ENCODE measurements at places on chromosomes 13 and 19. TPM values are rescaled to one million over a fixed set of nuclear protein-coding genes. Genes with fewer than 3 reads are reported as not detected.

DNA sequence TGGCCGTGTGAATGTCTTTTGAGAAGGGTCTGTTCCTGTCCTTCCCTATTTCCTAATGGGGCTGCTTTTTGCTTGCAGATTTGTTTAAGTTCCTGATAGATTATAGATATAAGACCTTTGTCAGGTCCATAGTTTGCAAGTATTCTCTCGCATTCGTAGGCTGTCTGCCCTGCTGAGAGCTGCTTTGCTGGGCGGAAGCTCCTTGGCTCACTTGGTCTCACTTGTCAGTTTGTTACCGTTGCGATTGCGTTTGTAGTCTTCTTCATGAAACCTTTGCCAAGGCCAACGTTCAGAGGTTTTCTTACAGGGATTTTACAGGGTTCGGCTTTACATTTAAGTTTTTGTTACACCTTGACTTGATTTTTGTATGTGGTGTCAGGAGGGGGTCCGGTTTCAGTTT, 44.0 kb upstream of the TFDP1 start:
- DNase-seq = no peak

GRCh38 chr13:20497006-20497775, 28.5 kb downstream of the CRYL1 start:
- no peak for DNase-seq

DNA sequence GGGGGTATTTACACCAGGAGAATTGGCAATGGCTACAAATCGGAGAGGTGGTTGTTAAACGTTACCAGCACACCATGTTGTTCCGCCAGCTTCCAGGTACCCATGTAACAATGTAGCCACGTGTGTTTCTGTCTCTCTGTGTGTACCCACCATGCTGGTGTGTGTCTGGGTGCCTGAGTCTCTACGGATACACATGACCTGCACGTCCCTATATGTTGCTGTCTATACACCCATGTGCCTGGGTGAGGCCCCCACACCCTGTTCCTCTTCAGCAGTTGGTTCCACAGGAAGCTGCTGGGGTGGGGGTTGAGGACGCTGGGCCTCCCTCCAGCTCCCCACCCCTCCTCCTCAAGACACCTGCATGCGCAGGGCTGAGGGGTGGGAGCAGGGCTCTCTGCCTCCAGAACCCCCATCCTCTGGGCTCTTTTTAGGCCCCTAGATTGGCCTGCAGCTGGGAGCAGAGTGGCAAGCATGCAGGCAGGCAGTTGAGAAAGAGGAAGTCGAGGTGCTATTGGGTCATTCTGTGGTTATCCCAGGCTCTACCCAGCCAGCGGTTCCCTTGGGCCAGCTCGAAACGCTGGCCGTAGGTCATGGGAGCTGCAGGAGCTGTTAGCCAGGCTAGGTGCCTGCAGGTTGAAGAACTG, at the start of gene ARHGEF18:
ARHGEF18 (plus strand) TSS at position 351 of the 644 bp plus-strand sequence. CDS start 13,954 bp downstream, outside the sequence.
- DNase-seq = no peak

GRCh38 chr13:40981949-40982348, 37.2 kb downstream of the ELF1 start:
- no peak for DNase-seq

DNA sequence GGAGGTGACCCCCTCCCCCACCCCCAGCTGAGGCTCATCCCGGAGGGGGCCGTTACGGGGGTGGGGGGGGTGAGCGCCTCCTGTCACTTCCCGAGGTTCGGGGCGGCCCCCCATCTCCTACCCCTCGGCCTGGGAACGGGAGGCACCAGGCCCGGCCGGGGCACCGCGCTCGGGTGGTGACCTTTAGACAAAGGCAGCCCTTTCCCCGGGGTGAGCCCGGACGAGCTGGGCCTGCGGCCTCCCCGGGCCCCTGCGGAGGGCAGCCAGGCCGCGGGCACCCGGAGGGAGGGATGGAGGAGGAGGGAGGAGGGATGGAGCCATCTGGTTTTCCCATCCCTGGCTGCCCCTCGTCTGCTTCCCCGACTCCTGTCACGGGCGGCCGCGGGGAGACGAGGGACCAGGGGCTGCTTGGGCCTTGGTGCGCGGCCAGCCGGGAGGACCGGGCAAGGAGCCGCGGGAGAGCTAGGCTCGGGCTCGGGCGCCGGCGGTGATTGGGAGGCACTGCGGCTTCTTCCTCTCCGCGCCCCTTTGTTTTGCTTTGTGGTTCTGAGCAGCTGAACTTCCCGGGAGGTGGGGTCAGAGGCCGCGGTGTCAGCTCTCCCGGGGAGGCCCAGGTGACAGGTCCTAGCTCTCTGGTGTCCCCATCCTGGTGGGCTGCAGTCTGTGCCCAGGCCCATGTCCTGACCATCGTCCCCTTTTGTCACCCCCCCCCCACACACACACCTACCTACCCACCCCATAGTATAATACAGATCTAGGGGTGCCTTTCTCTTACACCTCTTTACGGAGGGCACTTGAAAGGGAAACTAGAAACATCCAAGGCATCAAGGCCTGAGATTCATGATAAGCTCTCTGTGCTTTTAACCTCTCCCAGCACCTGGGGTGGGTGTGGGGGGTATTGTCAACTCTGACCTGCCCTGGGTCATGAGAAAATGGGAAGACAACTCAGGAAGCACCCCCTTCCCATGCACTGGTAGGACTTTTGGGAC, 1.3 kb downstream of the BICRA start:
- DNase-seq = no peak

- no peak for DNase-seq
These were observed 35.1 kb downstream of the RASA3 start for GRCh38 chr13:114097212-114097892.

- no peak for DNase-seq
These were observed 54.9 kb upstream of the PTPRS start for GRCh38 chr19:5395556-5395955.

OR7D2 gene
- not detected for total RNA-seq

- no peak for DNase-seq
These were observed 20.3 kb upstream of the PPP5C start for GRCh38 chr19:46326608-46327007.

ZNF534 gene
- not detected for total RNA-seq

DNA sequence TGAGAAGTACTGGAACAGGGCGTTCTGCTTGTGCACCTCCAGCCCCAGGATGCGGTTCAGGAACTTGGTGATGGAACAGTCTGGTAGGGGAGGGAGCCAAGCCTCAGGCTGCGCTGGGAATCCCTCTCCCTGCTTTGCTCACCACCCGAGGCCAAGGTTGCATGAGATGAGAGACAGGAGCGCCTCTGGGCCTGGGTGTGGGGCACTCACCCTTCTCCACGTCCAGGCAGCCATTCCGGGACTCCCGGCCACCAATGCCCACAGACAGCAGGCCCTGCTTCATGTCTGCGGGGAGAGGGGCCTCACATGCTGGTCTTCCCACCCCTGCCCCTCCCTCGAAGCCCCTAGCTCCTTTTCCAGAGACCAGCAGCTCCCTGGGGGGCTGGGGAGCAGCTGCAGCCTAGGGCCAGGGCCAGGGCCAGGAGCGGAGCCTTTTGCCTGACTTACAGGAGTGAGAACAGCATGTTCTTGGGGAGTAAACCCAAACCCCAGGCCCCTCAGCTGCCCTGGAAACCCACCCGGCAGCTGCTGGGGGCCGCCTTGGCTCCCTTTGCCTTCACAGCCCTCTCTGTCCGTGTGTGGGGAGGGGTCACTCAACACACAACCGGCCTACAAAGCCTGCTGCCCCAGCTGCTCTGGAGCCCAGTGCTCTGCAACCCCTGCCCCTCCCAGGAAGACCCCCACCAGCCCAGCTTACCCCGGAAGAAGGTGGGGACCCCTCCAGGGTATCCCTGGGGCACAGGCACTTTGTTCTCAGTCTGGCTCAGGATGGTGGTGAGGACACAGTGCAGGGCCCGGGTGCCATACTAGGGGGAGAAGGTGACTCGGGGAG, 7.2 kb downstream of the GPX4 start:
- DNase-seq = no peak

- DNase-seq = no peak
These were observed 4.2 kb upstream of the TNFSF11 start for GRCh38 chr13:42569576-42570344.

- no peak for DNase-seq
These were observed 22.0 kb upstream of the SLC7A9 start for GRCh38 chr19:32891609-32892008.

DNA sequence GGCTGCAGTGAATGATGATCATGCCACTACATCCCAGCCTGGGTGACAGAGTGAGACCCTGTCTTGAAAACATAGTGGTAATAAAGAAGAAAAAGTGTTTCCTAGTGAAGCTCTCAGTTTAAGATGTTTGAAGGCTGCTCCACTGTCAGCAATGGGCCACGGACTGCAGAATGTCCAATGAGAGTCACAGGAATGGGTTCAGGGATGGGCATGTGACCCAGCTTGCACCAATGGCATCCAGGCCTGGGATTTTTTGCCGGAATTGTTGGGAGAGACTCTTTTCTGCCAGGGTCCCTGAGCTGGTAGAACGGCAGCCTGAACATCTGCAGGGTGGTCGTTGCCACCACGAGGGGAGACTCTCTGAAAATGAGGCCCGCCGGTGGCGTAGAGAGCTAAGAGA, 6.3 kb downstream of the SHISA7 start:
- no peak for DNase-seq

LGALS7B gene
- 3.6 TPM for total RNA-seq

ZFR2 gene
- 0.74 TPM for total RNA-seq

CACNA1A gene
- total RNA-seq = 0.51 TPM

- no peak for DNase-seq
These were observed 40.2 kb downstream of the UBL3 start for GRCh38 chr13:29810145-29810742.

DNA sequence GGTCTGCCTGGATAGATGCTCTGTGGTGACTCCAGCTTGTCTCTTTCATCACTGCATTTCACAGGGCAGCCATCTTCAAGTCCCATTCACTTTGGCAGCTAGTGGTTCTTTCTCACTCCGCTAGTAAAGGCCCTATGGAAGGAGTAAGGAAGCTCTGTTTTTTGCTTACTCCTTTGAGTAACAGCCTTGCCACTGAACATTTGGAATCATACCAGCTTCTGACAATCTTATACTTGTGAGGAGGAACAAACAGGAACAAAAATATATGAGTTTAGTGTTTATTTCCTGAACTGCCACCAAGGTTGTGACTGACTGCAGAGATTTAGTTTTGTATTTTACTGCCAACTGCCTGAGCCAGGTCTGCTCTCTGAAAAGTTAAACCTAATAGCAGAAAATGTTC, 38.7 kb downstream of the KCTD4 start:
- no peak for DNase-seq

ANKRD10 gene
- total RNA-seq = 76.8 TPM

GRCh38 chr19:3220576-3220975, 3.9 kb upstream of the CELF5 start:
- no peak for DNase-seq

DNA sequence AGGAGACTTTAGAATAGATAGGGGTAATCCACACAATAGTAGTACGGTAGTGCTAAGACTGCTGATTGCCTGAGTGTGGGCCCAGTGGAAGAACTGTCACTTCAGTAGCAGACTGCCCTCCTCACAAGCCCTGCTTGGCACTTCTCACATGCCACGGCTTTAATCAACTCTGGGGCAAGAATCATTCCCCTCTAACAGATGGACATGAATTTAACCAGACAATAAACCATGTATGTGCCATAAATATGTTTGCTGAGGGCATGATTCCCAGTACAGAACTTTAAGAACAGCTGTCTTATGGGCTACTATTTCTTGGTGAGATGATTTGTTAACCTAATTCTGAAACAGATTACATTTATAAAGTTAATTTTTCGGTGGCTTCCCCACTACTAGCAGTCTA, 22.0 kb downstream of the DPY19L3 start:
- no peak for DNase-seq

WTIP gene
- total RNA-seq = 73.6 TPM

PSG1 gene
- total RNA-seq = not detected

- no peak for DNase-seq
These were observed 1.3 kb downstream of the FLT3LG start for GRCh38 chr19:49475191-49475917.

DNA sequence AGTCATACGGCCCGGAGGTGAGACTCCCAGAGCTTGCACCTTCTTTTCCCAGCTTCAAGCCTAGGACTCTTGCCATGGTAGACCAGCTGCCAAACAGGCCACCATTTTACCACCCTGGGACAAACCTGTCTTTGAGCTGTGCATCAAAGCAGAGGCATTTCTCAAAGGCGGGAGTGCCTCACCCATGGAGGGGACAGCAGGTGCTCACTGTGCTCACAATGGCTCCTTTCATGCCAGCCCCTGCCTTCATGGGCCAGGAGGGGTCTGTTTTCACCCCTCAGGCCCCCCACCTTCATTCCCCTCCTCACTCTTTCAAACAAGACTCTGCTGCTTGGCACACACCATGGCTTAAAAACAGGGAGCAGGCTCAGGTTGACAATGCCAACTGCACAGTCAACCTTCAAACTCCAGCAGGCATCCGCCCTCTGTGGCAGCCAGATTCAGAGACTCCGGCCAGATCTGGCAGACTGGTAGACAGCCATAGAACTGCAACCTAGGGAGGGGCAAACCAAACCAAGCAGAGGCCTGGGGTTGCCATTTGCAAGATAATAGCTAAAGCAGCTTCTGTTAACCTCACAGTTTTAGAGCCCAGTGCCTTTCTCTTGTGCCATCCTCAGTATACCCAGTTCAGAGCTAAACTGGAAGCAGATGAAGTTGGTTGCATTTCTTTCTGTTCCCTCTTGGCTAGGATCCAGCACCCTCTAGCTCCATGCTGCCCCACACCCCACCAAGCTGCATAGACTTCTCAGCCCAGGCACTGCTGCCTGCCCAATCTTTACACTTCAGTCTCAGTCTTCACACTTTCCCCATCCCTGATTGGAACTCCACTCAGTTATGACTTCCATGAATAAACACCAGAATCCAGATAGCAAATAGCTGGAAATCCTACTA, 93.9 kb upstream of the SPATA13 start:
- no peak for DNase-seq

GRCh38 chr19:33634361-33635091, 12.8 kb downstream of the CHST8 start:
- no peak for DNase-seq

CYP2S1 gene
- 8.5 TPM for total RNA-seq

DNA sequence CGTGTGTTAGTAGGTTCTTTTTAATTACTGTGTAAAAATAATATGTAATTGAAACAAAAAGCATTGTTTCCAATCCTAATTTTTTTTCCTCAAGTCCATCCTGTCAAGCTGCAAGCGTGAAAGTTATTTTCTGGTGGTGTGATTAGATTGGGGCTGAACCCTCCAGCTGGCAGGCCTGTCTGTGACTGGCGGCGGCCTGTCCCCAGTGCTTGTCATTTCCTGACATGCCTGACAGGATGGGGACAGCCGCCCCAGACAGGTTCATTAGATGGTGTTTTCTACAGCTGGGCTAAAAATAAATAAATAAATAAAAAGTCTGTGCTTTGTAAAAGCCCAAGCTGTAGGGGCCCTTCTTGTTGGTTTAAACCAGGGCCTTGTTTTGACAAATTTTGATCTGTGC, 53.7 kb upstream of the MAB21L1 start:
- no peak for DNase-seq

GRCh38 chr13:94325650-94326049, 153.8 kb downstream of the DCT start:
- DNase-seq = no peak

WDR62 gene
- total RNA-seq = 51.4 TPM

CDX2 gene
- total RNA-seq = 5.1 TPM

SACS gene
- 19.8 TPM for total RNA-seq

KIR2DL4 gene
- total RNA-seq = not detected

All from Panc1 (cell line).